ENCODE measurements at places on chromosomes 1 and 21.
A peak's percentile ranks its signal among the peaks of the same experiment; 100 is the strongest.

DNA sequence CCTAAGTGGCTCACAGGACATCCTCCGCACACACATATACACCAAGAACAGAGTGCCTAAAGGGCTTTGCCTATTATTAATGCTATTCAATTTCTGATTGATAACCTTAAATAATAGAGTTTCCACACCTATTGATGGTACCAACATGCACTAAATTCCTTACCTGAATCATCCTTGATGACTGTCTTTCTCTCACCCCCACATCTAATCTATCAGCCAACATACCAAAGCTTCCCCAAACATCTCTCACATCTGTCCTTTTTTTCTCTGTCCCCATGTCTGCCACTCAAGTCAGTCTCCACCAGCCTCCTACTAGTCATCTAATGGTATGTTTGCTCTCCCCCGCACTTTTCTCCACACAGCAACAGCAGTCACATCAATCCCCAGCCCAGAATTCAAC is 174.4 kb downstream of the DSCAM start:
- no peak for DNase-seq

DNA sequence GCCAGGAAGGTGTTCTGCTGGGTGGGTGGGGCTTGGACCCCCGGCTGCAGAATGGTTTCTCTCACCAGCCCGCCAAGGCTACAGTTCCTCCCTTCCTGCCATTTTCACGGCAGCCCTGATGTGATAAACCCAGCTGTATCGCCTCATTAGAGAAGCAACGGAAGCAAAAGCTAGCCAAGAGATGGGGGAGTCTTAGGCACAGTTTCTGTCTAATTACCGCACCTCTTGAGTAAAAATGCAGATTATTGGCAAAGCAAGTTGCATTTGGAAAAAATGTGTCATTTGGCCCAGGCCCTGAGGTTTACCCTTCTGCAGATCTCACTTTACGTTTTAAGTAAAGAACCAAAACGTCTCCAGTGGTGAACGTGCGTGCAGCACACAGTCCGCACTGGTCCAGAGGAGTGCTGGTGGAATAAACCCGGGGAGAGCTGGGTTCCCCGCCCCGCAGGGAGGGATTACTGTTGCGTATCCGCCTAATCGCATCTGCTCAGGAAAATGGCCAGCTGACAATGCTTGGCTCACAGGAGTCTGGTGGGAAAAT is 109.9 kb downstream of the GALNT2 start:
- peak; percentile 86 for DNase-seq

DNA sequence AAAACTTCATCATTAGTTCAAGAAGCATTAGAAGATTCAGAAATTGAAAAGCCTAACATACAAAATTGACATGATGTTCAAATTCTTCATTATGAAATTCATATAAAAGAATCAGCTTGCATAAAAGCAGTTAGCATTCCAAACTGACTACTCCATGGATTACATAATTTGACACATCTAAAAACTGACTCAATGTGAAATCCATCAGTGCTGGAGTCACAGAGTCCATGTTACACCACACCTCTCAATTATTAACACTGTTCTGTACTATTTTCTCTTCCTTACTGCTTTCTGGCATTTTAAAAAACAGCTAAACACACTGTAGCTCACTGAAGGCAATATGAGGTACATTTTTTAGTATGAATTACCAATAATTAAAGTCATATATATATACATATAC is 28.0 kb downstream of the ARHGAP29 start:
- no peak for DNase-seq

DNA sequence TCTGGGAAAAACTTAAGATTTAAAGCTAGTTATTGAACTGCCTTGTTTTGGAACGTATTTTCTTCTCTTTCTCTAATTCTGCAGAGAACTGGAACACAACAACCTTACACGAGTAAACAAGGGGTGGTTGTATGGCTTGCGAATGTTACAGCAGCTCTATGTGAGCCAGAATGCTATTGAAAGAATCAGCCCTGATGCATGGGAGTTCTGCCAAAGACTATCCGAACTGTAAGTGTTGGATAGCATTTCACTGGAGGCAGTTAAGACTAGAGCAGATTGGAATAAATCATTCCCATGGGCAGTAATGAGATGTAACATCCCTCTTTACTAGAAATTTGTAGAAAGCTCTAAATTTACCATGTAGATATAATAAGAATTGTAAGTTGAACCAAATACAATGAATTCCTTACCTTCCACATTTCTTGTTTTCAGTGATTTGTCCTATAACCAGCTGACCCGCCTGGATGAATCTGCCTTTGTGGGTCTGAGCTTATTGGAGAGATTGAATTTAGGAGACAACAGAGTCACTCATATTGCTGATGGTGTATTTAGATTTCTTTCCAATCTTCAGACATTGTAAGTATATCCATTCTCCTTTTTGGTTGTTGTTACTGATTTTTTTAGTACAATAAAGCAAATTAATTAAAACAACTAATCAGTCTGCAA is 22.9 kb downstream of the LRIG2 start:
- DNase-seq = no peak

- DNase-seq = no peak
Observed at GRCh38 chr1:29186707-29187106, 5.0 kb upstream of the SRSF4 start.

DNA sequence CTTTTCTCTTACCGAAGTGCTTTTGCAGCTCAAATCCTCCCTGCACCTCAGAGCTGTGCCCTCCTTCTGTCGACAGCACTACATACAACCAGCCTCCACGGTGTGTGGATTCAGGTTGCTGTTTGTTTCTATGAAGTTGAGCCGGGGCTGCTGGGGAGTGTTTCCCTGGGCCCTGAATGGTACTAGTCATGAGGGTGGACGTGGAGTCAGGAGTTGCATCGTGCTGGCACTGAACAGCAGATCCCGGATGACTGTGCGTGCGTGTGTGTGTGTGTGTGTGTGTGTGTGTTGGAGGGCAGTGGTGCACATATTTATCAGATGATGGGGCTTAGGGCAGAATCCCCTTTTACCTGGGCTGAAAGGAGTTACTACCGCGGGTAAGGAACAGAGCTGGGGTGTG is 47.0 kb downstream of the ACTL8 start:
- no peak for DNase-seq

- peak; percentile 76 for DNase-seq
Observed at GRCh38 chr1:157073944-157074685, 25.5 kb downstream of the ETV3L start.

GRCh38 chr1:87600854-87601253 is 272.2 kb downstream of the LMO4 start:
- DNase-seq = no peak

DNA sequence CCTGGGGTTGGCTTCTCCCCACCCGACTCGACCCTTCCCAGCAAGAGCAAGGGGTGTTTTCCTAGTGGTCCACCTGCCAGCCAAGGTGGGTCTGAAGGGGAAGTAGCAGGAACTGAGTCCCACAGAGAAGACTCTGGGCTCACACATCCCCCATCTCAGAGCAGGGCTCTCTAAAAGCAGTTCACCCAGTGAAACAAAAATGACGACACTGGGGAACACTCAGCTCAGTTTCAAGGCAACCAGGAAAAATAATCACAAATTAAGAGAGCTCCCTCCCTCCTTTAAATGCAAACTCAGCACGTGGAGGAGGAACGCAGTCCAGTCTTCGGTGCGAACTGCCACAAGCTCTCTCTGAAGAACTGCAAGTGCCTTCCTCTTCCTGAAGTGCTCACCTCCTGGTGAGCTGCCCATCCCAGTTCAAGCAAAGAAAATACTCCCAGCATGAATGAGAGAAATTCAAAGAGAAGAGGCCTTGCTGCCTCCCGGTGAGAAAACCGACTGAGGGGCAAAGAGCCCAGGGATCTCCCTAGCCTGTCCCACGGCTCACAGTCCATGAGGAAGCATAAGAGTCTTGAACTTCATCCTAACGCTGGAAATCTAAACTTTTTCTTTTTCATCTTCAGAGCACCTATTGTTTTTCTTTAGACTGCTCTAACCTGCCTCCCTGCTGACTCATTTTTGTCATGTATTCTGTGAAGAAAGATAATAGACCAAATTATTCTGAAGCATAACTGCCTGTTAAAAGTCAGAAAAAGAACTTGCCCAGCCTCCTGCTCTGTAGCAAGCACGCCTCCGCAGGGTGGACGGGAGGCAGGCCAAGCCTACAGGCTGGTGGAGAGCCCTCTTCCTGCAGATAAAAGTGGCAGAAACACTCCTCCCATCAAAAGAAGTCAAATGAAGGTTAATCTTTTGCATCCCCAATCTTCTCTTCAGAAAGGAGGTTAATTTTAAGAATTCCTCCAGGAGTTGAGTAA is 281.4 kb downstream of the HHIPL2 start:
- DNase-seq = no peak

- no peak for DNase-seq
Observed at GRCh38 chr1:113247782-113248181, 142.5 kb upstream of the MAGI3 start.

DNA sequence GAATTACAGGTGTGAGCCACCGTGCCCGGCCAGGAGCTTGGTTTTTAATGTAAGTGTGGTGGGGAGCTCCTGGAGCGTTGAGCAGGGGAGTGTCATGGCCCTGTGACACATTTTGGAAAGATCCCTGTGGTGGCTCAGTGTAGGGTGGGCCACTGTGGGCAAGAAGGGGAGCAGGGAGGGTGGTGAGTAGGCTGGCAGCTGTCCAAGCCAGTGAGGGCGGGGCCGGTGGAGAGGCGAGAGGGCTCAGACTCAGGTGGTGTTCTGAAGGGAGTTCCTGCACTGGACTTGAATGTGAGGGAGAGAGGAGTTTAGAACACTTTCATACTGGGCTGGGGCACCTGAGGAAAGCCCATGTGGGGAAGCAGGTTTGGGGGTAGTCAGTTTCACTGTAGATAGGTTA is 3.1 kb upstream of the EVA1B start:
- no peak for DNase-seq

DNA sequence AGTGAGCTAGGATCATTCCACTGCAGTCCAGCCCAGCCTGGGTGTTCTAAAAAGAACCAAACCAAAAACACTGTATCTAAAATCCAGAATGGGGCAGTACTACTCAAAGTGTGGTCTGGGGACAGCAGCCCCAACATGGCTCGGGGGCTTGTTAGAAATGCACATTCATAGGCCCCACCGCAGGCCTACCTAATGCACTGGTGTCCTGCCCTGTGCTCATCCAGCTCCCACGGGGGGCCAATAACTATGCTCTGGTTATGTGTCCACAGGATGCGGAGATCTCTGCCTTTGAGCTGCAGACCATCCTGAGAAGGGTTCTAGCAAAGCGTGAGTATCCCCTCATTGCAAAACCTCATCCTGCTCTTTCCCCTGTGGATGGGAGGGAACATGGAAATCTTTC is 51.5 kb downstream of the CAPN2 start:
- no peak for DNase-seq

- no peak for DNase-seq
Observed at GRCh38 chr1:184761969-184762485, 7.4 kb upstream of the EDEM3 start.

- DNase-seq = no peak
Observed at GRCh38 chr1:77583483-77583882, 99.0 kb downstream of the ZZZ3 start.

DNA sequence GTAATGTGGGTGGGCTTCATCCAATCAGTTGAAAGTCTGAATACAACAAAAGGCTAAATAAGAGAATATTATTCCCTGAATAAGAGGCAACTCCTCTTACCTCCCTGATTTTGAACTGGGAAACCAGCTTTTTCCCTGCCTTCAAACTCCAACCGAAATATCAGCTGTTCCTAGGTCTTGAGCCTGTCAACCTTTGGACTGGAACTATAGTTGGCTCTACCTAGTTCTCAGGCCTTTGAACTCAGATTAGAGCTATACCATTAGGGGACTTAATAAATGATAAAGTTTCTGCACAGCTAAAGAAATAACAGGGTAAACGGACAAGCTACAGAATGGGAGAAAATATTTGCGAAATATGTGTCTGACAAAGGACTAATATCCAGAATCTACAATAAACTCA is 43.8 kb upstream of the BEND5 start:
- no peak for DNase-seq

DNA sequence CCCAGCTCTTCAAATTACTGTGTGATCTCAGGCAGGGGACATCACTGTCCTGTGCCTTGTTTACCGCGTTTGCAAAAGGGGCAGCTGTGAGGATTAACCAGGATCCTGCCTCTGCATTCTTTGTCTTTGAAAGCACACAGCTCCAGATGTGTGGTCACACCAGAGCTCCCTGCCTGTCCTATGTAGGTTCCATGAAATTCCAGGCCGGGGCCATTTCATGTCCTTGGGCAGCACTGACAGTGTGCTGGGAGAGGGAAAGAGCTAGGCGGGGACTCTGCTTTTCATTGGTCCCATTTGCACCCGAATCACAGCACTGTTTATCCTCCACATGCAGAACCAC is 42.2 kb upstream of the SELENON start:
- no peak for DNase-seq

DNA sequence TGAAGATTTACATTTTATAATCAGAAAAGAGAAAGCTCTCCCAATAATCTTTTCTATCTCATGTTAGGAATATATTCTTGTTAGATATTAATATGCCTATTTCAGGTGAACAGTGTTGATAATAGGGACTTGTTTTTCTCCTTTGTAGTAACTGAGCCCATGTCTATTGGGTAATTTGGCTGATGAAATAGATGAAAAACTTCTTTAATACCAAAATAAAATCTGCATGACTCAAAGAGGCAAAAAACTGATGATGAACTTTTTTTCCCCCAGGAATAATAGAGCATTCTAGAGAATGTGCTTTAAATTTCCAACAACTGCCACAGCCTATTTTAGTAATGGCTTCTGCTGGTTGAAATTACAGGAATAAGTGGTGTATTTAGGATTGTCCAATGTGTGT is 178.9 kb upstream of the GREM2 start:
- no peak for DNase-seq

DNA sequence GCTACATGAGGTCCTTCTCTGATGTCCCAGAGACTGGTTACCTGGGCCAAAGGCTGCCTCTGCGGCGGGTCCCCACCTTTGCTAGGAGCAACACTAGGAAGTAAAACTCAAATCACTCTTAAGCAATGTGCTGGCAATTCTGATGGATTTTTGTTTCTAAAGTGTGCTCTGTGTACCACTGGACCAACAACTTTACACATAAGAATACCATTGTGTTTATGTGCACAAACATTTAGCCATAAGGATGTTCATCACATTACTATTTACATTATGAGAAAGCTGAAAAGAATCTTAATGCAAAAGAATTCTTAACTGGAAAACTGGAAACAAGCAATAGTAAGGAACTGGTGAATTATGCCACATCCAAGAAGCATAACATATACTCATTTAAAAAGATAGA is 38.6 kb downstream of the SSBP3 start:
- DNase-seq = no peak

- peak; percentile 74 for DNase-seq
Observed at GRCh38 chr1:8987881-8988617, 38.2 kb downstream of the SLC2A7 start.
